ENCODE measurements at places on chromosomes 2 and 18.

DNA sequence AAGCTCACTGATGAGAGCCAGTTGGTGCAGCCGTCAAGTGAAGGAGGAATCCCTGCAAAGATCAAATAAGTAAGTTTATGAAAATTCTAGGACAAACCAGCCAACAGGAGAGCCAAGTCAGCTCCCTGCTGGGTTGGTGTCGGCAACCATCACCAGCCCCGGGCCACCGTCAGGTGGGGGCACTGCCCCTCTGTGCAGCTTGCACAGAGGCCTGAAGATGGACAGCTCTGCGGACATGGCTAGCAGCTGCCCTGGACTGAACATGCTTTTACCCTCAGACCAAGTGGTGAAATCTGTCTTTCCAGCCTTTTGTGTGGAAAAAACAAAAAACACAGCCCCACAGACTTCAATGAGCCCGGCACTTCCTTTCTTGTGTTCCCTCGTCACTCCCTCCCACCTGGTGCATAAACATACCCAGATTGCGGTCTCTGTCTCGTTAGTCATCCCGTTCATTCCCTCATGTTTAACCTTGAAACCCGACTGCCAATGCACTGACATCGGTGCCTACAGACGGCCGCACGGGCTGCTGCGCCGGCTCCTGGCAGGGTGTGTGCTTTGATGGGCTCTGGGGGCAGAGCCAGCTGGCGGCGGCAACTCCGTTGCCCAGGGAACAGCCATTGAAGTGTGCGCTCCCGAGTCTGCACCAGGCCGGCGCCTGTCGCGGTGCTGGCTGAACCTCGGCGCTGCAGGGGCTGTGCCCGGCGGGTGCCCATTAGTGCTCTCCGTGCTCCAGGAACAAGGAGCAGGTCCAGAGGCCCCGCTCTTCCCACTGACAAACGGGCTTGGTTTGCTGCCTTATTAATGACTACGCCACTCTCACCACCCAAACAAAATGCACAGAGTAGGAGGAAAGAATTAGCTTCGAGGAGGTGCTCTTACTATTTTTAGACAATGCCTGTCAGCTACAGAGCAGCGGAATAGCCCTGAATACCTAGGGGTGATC lies 95.3 kb downstream of the EIPR1 start:
- DNase-seq, result no peak

DNA sequence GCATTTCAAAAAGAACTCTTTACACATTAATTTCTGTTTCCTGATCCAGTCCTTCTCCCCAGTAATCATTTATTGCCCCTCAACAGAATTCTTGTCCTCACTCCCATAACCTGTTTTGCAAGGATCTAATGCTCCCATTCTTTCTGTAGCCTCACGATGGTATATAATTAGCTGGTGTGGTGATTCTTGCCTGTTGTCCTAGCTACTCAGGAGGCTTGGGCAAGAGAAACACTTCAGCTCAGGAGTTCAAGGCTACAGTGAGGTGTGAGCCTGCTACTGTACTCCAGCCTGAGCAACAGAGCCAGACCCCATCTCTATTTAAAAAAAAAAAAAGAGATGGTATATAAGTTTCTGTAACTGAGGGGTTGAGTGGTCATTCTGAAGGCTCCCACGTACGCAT lies 7.7 kb upstream of the TRAPPC8 start:
- no peak for DNase-seq

DNA sequence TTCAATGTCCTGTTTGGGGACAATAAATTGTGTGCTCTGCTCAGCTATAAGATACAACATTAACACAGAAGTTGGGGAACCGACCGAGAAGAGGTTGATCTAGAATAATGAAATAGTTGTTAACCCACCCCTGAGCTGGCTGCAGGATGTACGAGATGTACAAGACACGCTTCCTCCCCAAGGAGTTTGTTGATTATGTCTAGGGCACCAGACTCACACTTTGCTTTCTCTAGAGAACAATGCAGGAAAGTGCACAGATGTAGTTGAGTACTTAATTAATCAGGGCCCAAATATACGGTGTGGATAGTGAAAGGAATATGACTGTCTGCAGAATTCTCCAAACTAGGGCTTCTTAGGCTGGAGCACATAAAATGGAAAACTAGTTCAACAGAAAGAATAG lies 415.2 kb upstream of the TNP1 start:
- no peak for DNase-seq

DNA sequence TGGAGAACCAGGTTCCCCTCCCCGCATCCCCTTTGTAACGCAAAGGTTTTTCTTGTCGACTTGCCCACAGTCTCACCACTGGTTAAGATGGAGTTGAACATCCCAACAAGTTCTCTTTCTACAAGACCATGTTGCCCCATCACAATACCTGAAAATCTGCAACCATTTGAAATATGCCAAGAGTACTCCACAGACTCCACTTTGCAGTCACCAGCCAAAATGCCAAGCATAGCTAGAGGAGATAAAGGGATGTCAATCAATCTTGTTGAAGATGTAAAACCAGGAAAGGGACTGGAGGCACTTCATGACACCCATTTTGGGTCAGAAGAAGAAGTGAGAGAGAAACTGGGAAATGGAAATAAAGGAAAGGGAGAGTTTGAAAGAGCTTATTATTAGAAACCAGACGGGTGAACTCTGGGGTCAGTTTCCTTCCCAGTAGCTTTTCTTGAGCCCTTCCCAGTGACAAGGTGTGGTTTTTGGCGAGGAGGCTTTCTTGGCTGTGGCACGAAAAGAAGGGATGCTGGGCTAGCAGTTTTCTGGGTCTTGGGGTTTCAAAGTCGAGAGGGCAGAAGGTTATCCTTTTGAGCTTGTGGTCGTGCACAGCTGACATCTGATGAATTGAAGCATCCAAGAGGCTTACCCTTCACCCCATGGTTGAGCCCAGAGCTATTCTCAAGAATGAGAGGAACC lies 79.3 kb downstream of the ACAA2 start:
- DNase-seq, result no peak

GRCh38 chr2:180495606-180496005 lies 484.8 kb upstream of the UBE2E3 start:
- no peak for DNase-seq

DNA sequence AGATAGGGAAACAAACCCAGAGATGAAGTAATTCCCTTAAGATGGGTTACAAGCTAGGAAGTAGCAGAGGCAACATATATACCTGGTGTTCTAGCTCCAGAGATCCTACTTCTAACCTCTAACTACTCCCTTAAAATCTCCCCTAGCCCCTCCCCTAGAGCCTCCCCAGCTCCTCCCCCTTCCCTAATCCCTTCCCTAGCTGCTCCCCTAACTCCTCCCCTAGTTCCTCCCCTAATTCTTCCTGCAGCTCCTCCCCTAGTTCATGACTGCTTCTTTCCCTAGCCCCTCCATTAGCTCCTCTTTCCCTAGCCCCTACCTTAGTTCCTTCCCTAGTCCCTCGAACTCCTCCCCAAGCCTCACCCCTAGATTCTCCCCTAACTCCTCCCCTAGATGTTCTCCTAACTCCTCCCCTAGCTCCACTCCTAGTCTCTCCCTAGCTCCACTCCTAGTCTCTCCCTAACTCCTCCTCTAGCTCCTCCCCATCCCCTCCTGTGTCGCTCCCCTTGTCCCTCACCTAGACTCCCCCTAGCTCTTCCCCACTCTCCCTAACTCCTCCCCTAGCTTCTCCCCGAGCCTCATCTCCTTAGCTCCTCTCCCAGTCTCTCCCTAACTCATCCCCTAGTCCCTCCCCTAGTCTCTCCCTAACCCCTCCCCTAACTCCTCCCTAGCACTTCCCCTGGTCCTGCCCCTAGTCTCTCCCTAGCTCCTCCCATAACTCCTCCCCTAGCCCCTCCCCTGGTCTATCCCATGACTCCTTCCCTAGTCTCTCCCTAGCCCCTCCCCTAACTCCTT lies 108.9 kb downstream of the CD226 start:
- DNase-seq, result no peak

GRCh38 chr2:235160281-235160810 lies 208.5 kb downstream of the SH3BP4 start:
- DNase-seq, result no peak

DNA sequence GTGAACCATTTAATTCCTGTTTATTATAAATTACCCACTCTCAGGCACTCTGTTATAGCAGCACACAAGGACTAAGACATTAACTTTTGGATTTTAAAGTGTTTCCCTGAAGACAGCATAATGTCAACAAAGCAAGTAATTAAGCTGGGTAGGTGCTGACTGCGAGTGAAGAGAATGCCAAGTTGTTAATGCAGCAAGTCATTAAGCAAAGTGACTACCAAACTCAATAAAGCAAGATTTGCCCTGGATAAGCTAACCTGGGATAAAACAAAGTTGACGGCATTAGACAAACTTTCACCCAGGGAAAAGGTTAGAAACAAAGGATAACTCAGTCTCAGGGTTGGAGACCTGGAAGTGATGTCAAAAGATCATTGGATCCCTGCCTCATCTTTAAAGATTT lies 28.4 kb upstream of the NABP1 start:
- DNase-seq, result no peak

DNA sequence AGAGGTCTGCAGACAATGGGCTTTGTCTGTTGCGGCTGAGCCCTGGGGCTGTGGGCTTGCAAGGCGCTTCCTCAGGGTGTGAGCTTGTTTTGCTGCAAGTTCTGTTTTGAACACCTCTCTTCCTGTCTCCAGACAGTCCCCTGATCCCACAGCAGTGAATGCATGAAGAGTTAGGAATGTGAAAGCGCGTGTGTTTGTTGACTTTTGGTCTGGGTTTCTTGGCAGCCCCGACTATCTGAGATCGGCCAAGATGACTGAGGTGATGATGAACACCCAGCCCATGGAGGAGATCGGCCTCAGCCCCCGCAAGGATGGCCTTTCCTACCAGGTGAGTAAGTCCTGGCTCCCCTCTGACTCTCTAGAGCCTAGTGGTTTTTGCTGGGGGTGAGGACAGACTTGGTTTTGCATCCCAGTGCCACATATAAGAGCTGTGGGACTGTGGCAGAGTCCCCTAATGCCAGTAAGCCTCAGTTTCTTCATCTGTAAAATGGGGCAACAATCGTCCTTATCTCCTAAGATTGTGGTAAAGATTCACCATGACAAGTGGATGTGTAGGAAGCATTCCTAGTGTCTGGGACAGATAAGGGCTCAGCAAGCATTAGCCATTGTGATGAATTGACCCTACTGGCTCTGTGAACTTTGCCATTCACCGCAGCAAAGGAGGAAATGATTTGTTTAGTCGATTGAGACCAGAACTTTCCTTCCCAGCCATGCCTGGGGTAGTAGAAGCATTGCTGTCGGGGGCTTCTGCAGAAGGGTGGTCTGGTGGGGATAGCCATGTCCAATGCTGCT lies 3.0 kb downstream of the LBH start:
- peak; percentile 76 for DNase-seq

DNA sequence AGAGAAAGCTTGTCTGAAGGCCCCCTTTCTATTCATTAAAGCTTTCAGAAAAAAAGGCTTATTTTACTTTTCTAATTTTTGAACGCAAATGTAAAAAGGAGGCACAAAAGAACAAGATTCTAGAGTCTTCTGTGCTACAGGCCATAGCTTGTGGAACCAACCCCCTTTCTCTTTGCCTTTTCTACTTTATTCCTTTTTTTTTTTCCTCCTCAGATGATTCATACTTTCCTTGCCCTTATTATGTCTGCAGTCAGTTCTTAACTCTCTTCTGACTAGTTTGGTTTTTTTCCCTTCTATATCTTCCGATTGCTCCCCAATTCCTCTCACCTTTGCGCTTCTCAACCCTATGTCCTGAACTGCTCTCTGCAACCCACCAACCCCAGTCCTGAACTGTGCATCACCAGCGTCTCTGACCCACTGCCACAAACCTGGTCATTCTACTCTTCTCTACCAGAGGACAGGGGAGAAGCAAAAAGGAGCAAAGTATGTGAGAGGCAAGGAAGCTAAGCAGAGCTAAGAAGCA lies 56.9 kb upstream of the WIPF1 start:
- no peak for DNase-seq

DNA sequence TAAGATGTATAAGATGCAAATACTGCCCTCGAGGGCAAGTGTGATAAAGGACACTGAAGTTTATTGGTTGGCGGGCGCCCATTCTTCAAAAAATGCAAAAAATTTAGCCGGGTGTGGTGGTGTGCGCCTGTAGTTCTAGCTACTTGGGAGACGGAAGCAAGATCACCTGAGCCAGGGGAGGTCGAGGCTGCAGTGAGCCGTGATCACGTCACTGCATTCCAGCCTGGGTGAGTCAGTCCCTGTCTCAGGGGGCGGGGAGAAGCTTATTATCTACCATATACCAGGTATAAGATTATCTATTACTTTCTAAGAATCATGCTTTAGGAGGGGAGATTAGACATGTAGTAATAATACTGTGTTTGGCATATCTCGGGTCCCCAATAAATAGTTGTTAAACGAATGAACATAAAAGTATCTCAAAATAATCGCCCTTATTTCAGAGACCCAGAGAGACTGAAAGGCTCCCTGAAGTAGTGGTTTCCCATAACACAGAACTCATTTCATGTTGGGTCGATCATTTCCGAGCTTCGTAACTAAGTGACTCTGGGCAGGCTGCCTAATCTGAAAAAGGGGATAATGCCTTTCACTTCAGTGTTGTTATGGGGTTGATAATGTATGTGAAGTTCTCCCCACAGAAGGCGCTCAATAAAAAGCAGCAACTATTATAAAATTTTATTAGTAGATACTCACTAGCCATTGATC lies 1.2 kb upstream of the SELENOI start:
- no peak for DNase-seq

- no peak for DNase-seq
These were observed 22.1 kb downstream of the SERPINE2 start for GRCh38 chr2:224016963-224017362.

GRCh38 chr2:71560638-71561011 lies 107.3 kb downstream of the DYSF start:
- no peak for DNase-seq

DNA sequence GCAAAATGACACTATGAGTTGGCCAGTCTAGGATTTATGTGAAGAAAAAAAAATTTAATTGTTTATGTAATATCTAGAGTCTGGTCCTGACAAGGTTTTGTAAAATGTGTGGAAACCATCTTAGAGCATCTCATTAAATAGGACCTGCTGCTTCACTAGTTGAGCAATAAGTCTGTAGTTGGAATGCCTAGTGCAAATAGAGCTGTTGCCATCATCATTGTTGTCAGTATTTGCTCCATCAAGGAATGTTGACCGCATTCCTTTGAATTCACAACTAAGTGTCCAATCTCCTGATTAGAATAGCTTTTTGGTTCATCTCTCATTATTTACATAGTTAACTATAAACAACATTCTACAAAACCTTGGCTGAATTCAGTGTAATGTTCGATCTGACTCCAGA lies 32.2 kb upstream of the RPE start:
- DNase-seq, result no peak

- DNase-seq, result no peak
These were observed 18.8 kb upstream of the FAM110C start for GRCh38 chr2:65121-65520.

DNA sequence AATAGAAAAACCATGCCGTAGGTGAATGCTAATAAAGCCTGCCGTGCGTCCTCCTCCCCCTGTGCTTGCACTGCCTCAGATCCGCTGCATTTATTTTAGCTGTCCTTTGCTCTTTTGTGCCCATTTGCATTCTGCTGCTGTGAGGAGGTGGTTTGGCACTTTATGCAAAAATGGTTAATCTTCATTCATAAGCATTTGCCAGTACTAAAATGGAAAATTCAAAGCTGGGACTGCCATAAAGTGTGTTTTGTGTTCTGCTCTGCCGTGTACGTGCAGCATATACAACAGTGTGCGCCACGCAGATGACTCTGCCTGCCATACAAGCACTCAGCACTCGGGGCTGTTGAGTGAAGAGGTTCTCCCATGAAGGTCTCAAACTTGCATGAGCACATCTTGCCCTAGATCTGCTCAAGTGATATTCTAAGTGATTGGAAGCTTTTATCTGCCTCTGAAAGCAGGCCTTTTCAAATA lies 73.6 kb downstream of the SPATS2L start:
- DNase-seq, result no peak

- DNase-seq, result no peak
These were observed 258.5 kb downstream of the PTGR3 start for GRCh38 chr18:74950479-74950878.

Measured in coronary artery (tissue), 2 donors.